Trophoblast cell (in vitro differentiated cells and primary cell): ENCODE measurements at places on chromosomes 3 and 15.

GRCh38 chr3:50652709-50653108, 22.0 kb upstream of the DOCK3 start:
- no peaks in the 10 kb centered on the region for H3K4me1 ChIP-seq
- H3K4me3 ChIP-seq, result no peak overlapping the region
- DNase-seq, result no peak
- no peaks in the 10 kb centered on the region for H3K27me3 ChIP-seq
- H3K36me3 ChIP-seq, result no peaks in the 10 kb centered on the region
- H3K27ac ChIP-seq, result no peak overlapping the region

DNA sequence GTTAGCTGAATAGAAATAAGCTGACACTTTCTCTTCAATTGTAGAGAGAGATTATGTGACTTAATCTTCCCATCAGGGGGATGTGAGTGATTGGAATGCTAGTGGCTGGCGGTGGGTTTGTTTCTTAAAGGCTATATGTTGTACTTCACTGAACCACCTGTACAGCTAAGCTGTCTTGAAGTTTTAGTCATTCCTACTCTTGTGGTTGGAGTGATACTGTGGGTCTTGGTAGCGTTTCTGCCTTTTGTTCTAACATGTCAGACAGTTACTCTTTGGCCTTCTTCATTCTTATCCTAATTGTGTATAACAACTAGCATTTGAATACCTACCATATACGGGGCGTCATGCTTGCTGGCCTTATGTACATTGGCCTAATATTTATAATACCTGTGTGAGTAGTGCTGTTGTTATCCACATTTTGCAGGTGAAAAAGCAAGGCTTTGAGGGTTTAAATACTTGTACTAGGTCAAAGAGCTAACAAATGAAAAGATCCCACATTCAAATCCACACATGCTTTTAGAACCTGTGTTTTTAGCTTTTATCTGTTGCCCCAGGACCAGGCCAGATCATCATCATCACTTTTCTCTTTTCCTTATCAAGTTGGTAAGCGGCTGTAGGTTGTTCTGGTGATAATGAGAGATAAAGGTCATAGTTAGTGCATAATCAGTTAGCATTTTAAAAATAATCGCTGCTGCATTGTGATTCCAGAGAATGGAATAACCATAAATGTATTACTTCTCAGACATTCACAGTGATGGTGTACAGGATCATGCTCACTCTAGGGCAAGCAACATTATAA, 50.2 kb downstream of the AKAP13 start:
- peak; percentile 32 for DNase-seq
- H3K36me3 ChIP-seq, result no peaks in the 10 kb centered on the region
- no peak overlapping the region for H3K27ac ChIP-seq

DNA sequence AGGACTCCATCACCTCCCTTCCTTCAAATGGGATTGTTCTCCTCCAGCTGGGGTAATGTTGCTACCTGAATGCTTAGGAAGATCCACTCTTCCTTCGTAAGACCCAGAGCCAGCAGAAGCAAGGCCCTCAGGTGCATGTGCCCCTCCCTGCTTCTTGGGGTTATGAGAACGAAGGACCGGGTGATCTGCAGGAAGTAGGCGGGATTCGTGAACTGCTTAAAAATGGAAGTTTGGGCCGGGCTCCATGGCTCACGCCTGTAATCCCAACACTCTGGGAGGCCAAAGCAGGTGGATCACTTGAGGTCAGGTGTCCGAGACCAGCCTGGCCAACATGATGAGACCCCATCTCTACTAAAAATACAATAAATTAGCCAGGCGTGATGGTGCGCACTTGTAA, 8.0 kb downstream of the TLR9 start:
- no peak overlapping the region for H3K4me3 ChIP-seq
- DNase-seq, result no peak
- H3K27me3 ChIP-seq, result no peaks in the 10 kb centered on the region
- H3K4me1 ChIP-seq, result peaks cover 22% of the 10 kb centered on the region
- peak overlapping the region; percentile 34 for H3K27ac ChIP-seq
- H3K36me3 ChIP-seq, result peaks cover 25% of the 10 kb centered on the region

DNA sequence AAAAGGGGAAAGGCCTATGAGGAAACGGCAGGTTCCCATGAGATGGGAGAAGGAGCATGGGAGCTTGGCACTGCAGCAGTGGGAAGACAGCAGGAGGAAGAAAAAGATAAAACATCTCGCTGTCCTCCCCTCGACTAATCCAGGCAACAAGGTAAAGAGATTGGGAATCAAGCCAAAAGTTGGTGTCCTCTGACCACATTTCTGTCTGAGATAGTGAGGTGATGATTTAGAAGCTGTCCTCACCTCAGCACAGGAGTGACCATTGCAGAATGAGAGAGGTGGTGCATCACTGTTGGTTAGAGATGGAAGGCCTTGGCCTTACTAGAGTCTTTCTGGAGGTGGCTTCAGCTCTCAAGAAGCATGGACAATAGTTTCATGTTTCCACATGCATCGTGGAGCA, 226.6 kb upstream of the CCDC54 start:
- no peaks in the 10 kb centered on the region for H3K4me1 ChIP-seq
- H3K27ac ChIP-seq, result no peak overlapping the region
- DNase-seq, result no peak
- H3K4me3 ChIP-seq, result no peak overlapping the region

GRCh38 chr3:192005989-192006388, 545.0 kb downstream of the PYDC2 start:
- H3K27me3 ChIP-seq, result no peaks in the 10 kb centered on the region
- no peaks in the 10 kb centered on the region for H3K4me1 ChIP-seq
- H3K27ac ChIP-seq, result no peak overlapping the region

GRCh38 chr3:15477951-15478639, 43.4 kb downstream of the COLQ start:
- H3K4me1 ChIP-seq, result no peaks in the 10 kb centered on the region
- no peaks in the 10 kb centered on the region for H3K27me3 ChIP-seq
- DNase-seq, result no peak

DNA sequence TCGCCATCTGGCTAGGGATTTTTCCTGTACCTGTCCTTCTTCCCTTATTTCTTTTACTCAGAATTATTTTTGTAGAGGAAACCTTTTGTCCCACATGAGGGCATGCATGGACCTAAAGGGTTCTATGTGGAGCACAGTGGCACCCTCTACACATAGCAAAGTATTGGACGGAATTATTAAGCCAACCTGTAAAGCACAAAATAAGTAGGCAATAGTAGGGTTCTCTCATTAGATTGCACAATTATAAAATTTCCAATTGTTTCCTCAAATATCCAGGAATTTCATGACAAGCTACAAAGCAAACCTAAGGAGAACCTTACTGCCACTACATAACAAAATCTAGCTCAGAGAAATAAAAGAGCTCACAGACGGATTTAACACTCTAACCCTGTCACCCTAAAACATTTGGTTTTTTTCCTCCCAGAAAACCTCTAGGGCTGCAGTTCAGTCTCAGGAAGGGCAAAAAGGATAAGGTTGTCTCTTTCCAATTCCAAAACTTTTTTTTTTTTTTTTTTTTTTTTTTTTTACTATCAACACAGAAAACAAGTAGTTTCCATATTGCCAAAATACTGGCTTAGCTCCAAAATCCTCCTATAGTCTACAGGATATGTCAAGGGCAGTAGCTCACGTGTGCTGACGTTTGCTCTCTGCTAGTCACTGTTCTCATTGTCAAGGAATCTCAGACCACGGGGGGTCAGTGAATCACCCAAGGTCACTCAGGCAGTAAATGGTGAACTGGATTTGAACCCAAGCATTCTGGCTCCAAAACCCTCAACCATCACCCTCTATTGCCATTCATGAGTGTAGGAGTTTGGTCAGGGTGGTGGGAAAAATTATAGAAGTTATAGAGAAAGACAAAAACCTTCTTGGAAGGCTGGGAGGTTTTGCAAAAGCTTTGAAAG, 52.3 kb downstream of the NCEH1 start:
- no peak overlapping the region for H3K27ac ChIP-seq
- H3K36me3 ChIP-seq, result no peaks in the 10 kb centered on the region
- no peaks in the 10 kb centered on the region for H3K27me3 ChIP-seq

DNA sequence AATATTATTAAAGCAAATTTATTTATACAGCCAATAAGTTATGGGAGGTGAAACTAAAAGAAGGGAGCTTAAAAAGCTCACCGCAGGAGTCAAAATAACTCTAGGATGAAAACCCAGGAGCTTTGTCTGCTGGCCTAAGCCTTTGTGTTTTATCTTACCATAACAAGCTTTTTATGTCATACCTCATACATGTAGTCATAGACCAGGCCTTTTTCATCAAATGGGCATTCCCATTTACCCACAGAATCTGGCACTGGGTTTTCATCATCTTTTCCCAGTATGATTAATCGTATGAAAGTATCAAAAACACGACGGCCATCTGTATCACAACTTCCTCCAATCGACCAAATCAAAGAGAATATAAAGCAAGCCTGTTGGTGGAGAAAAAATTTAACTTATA, 122.8 kb downstream of the DNAH12 start:
- no peak overlapping the region for H3K27ac ChIP-seq
- peaks cover 2% of the 10 kb centered on the region for H3K4me1 ChIP-seq
- no peaks in the 10 kb centered on the region for H3K27me3 ChIP-seq
- H3K4me3 ChIP-seq, result no peak overlapping the region
- no peak for DNase-seq

DNA sequence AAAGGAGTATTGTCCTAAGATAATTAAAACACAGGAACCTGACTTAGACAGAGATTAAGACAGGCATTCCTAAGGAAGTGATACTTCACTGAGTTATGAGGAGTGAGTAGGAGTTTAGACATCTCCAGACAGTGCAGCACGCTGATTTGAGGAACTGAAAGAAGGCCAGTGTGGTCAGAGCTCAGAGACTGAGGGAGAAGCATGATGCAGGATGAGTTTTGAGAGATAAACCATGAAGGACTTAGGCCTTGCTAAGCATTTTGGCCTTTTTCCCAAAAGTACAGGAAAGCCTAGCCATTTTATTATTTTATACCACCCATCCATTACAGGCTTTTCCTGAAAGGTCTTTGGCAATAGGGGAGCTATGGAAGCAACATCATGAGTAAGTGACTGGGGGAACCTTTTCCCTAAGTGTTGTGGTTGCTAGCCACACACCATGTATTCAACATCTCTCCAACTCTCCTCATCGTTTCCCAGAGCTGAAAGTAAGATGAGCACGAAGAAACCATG, 375.6 kb upstream of the TPRG1 start:
- H3K27ac ChIP-seq, result no peak overlapping the region
- no peaks in the 10 kb centered on the region for H3K27me3 ChIP-seq
- DNase-seq, result peak; percentile 37
- no peak overlapping the region for H3K4me3 ChIP-seq
- no peaks in the 10 kb centered on the region for H3K4me1 ChIP-seq

GRCh38 chr3:10977892-10978510, 14.5 kb upstream of the SLC6A1 start:
- H3K27me3 ChIP-seq, result no peaks in the 10 kb centered on the region
- no peak overlapping the region for H3K27ac ChIP-seq
- no peaks in the 10 kb centered on the region for H3K36me3 ChIP-seq

DNA sequence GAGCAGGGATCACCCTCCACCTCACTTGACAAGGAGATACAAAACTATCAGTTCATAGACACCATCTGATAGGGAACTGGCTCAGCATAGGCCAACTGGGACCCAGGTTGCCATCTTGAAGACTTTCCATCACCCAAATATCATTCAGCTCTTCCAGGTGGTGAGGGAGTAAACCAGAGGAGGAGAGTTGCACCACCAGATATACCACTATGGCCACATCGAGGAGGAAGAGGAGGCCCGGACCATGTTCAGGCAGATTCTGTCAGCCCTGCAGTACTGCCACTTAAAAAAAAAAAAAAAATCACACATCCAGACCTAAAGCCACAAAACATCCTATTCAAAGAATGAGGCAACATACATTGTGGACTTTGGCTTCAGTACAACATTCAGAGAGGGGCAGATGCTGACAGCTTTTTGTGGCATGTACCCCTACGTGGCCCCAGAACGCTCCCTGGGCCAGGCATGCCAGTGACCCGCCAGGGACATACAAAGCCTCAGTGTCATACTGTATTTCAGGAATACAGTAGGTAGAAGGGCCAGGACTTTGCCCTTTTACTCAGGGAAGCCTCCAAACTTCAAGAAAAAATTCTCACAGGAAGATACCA, 18.4 kb upstream of the EMC3 start:
- H3K4me3 ChIP-seq, result no peak overlapping the region
- H3K27ac ChIP-seq, result no peak overlapping the region
- H3K4me1 ChIP-seq, result peaks cover 9% of the 10 kb centered on the region
- no peaks in the 10 kb centered on the region for H3K27me3 ChIP-seq
